ENCODE measurements at places on chromosomes 5 and 9. TPM values are rescaled to one million over a fixed set of nuclear protein-coding genes. Genes with fewer than 3 reads are reported as not detected.

ORM2 gene
- total RNA-seq = not detected

LPAR1 gene
- 103 TPM for total RNA-seq

NRARP gene
- total RNA-seq = 0.12 TPM

MFAP3 gene
- 49.9 TPM for total RNA-seq

INSL6 gene
- total RNA-seq = not detected

PTPA gene
- total RNA-seq = 129 TPM

CYLC2 gene
- total RNA-seq = not detected

NME5 gene
- total RNA-seq = 1.7 TPM

MAN2A1 gene
- 99.5 TPM for total RNA-seq

SHISAL2B gene
- total RNA-seq = not detected

ARPC5L gene
- total RNA-seq = 13.5 TPM

ALDH7A1 gene
- 29.9 TPM for total RNA-seq

IL5 gene
- total RNA-seq = not detected

DRD1 gene
- total RNA-seq = not detected

AK8 gene
- total RNA-seq = 0.75 TPM

TAS2R1 gene
- total RNA-seq = not detected

ANKRD18A gene
- total RNA-seq = not detected

PCDHGA11 gene
- 11.7 TPM for total RNA-seq

PRELID2 gene
- total RNA-seq = 23.5 TPM

CLK4 gene
- total RNA-seq = 22.5 TPM

UBE2QL1 gene
- 0.11 TPM for total RNA-seq

ADRA1B gene
- total RNA-seq = under 0.01 TPM

PRUNE2 gene
- total RNA-seq = 68.1 TPM

SLC46A2 gene
- not detected for total RNA-seq

RNF183 gene
- total RNA-seq = 0.37 TPM

RASEF gene
- 5.6 TPM for total RNA-seq

SOWAHA gene
- not detected for total RNA-seq

ROR2 gene
- total RNA-seq = 18.7 TPM

GMCL2 gene
- total RNA-seq = not detected
